GM23248 (cell line): ENCODE measurements at places on chromosomes 2 and 18. TPM values are rescaled to one million over a fixed set of nuclear protein-coding genes. Genes with fewer than 3 reads are reported as not detected.

The CACNB4 gene
- 0.11 TPM in 1 of 2 replicates, not detected in the other for total RNA-seq

The ILKAP gene
- total RNA-seq: 6.3 and 11.9 TPM in 2 replicates

The KCNIP3 gene
- 10.7 and 11.9 TPM in 2 replicates for total RNA-seq

The PELI1 gene
- 2.1 and 7.8 TPM in 2 replicates for total RNA-seq

The POTEC gene
- total RNA-seq: not detected in 2 replicates

The M1AP gene
- 0.25 and 1.5 TPM in 2 replicates for total RNA-seq

The UGT1A3 gene
- not detected in 2 replicates for total RNA-seq
